ENCODE measurements at places on chromosomes 2 and 18.

- DNase-seq, result no peak
Observed at GRCh38 chr2:133900909-133901308, 332.6 kb upstream of the NCKAP5 start.

DNA sequence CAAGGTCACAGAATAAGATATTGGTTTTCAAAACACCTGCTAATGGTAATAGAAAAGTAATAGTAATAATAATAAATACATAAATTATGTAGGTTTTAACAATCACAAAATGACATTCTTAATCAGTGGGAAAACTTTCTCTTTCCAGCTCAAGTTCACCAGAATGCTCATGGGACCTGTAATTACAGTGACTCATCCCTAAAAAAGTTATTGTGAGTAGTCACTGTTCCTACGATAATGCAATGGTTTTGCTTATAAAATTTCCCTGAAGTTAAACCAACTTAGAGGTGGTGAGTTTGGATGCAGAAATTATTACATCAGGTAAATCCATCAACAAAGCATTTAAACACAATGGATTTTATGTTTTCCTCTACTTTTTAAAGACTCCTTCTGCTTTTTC is 502.3 kb downstream of the PID1 start:
- DNase-seq, result no peak

- no peak for DNase-seq
Observed at GRCh38 chr18:9845256-9845655, 40.5 kb upstream of the TXNDC2 start.

GRCh38 chr2:230795856-230796255 is 68.9 kb upstream of the ITM2C start:
- no peak for DNase-seq

Measured in stimulated activated CD4-positive, alpha-beta T cell treated with anti-CD3 and anti-CD28 coated beads, Interleukin-4, amount 100 ng/mL, for 4 hours (primary cell).